ENCODE measurements at places on chromosomes 12 and 14.
A peak's percentile ranks its signal among the peaks of the same experiment; 100 is the strongest.

DNA sequence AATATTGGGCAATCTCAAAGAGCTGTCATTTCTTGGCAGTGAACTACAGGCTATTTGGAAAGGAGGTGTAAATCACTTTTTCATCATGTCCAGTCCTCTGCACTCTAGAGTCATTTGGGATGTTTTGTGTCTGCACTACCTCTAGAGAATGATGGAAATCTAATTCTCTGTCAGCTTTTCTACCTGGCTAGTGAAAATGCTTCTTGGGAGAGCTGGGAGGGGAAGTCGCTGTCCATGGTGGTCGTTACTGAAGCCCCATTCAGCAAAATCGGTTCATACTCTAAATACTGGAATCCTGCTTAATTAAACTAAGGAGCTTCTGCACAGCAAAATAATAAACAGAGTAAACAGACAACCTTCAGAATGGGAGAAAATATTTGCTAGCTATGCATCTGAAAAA is 251.8 kb downstream of the APAF1 start:
- DNase-seq, result no peak

- no peak for DNase-seq
These were observed 34.8 kb upstream of the PMCH start for GRCh38 chr12:102232446-102232845.

DNA sequence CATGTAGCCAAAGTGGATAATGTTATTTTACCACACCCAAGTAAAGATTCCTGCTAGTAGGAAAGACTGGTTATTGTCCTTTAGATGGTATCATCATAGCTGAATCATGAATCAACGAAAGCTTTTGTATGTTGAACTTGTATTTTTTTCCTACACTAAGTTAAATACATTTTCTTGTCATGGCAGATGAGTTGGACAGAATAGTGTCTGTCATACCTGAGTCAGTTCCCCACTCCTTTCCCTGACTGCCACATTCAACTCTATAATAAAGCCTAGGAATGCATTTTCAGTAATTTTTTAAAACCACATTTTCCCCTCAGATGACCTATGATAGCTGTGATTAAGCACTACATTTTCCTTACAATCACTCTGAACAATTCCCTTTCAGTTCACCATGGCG is 9.3 kb upstream of the PTHLH start:
- DNase-seq, result no peak

DNA sequence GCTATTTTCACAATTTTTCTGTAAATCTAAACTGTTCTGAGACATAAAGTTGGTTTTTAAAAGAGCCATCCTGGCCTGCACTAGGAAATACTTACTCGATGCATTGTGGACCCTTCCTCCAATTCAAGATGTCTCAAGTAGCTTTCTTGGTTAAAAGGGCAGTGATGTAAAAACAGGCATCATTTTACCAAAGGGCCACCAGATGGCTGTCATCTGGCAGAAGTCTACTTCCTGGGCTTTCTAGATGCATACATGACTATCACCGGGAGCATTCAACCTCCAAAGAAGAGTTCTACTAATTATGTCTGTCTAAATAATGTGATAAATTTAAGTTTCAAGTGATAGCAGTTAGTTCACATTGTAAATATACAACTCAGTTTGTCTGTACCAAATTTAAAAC is 96.8 kb upstream of the FRMD6 start:
- no peak for DNase-seq

- DNase-seq, result no peak
These were observed 7.0 kb downstream of the PITPNM2 start for GRCh38 chr12:123143736-123144461.

DNA sequence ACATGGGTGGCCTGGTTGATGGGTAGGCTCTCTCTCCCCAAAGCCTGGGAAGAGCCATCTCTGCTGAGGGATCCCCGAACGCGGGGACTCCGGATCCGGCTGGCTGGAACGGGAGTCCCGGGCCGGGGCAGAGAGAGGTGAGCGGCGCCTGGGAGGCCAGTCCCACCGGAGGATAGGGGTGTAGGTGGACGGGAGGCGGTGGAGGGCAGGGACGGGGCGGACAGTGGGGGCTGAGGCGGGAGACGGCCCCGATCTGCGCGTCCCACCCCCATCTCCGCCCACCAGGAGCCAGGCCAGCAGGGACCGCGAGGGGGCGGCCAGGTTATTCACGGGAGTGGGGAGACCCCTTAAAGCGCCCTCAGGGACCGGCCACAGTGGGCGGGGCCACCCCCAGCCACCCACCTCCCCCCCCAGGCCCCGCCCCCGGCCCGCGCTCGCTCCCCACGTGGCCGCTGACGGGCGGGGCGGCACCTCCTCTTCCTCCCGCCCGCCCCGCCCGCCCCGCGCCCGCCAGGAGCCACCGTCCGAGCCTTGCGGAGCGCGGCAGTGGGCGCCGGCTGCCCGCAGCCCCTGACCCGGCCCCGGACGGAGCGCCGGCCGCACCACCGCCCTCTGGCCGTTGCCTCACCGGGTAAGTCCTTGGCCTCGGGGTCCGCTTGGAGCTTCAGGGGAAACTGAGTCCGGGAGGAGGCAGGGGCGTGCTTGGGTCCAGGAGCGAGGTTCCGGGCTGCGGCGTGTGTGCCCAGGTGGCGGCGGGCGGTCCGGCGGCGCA is at the start of gene INF2:
Gene INF2 (plus strand): TSS at position 510 of the 772 bp plus-strand sequence. CDS start 11,748 bp downstream, outside the sequence.
- DNase-seq, result peak; percentile 60

DNA sequence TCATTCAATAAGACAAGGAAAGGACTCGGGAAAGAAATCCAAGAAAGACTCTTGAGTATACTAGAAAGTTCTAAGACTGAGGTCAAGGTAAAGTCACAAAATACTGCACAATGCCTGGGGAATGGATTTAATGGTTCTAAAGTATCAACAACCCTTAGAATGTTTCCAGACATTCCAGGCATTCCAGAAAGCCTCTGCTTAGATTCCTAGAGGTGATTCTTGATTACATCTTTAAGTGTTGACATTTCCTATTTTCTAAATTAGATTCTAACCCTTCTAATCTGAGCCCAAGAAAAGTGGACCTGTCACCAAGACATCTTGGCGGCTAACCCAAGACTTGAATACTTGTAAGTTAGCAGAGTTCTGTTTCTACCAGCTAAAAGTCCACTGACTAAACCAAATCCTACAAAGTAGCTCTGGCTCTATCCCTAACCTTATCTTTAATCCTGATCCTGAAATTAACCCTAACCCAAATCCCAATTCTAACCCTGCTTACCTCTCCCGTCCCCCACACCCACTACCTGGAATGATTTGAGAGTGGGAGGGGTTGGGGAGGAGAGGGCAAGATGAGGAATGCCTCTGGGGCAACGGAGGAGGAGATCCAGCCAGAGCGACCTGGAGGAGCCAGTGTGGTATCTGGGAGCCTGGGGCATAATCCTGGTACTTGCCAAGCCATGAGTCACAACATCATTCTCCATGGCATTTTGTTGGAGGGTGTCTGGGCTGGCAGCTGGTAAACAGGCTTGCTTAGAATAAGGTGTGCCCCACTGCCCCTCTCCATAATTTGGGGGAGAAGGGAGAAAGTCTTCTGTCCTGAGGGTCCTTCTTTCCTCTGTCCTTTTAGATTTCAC is 93.4 kb upstream of the HOXC13 start:
- no peak for DNase-seq

GRCh38 chr12:94204499-94205247 is 56.3 kb downstream of the PLXNC1 start:
- no peak for DNase-seq

DNA sequence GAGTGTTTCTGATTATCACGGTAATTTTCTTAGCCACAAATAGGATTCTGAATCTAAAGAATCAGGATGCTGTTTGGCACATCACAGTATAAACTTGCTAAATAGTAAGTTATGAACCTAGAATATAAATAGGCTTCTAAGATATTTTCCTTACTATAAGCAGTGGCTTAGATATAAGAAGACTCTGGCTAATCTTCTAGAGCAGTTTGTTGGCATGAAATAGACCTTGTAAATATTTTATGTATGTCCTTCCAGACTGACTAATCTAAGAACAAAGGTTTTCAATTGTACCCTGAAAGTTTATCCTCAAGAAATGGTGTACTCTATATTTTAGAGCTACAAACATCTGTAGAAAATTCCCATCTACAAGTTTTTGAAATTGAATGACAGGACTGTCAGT is 48.3 kb downstream of the LMNTD1 start:
- DNase-seq, result no peak

GRCh38 chr12:120885521-120885920 is 18.6 kb downstream of the SPPL3 start:
- DNase-seq, result no peak

DNA sequence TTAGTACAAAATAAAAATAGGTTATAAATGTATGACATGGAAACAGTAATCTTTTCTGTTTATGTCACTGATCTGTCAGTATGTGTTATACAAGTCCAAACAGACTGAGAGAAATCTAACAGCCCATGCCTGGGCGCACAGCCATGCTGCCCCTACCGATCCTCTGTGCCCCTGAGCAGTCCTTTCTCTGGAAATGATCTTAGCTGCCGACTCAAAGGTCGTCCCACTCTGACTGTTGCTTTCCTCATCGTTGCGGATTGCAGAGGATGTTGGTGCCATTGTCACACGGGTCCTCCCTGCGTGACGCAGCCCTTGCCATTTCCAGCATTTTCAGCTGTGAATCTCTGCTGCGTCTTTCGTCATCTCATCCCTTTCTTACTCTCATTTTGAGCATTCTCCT is 82.9 kb upstream of the DYNC1H1 start:
- no peak for DNase-seq

GRCh38 chr14:99809360-99809759 is 16.1 kb downstream of the EML1 start:
- peak; percentile 80 for DNase-seq

DNA sequence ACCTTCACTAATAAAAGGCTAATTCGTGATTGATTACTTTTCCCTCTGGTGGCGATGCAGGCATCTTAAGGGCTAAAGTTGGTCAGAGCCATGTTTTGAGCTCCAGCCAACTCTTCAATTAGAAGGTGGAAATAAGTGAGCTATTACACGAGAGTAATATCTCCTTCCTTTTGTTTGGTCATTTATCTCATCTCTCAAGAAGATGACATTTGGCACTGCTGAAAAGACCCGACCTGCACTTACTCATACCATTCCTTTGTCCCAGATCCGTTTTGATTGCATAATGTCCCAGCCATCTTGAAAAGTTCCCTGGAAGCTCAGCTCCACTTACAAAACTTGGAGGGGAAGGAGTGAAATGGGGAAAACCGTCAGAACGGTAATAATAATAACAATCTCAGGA is 316.2 kb downstream of the VRK1 start:
- no peak for DNase-seq

DNA sequence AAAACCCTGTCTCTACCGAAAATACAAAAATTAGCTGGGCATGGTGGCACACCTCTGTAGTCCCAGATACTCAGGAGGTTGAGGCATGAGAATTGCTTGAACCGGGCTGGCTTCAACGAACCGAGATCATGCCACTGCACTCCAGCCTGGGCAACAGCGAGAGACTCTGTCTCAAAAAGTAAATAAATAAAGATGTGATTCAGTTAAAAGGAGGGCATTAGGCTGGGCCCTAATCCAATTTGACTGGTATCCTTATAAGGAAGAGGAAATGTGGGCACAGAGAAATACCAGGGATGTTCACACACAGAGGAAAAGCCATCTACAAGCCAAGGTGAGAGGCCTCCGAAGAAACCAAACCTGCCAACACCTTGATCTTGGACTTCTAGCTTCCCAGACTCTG is 10.1 kb upstream of the DCAF4 start:
- DNase-seq, result no peak

DNA sequence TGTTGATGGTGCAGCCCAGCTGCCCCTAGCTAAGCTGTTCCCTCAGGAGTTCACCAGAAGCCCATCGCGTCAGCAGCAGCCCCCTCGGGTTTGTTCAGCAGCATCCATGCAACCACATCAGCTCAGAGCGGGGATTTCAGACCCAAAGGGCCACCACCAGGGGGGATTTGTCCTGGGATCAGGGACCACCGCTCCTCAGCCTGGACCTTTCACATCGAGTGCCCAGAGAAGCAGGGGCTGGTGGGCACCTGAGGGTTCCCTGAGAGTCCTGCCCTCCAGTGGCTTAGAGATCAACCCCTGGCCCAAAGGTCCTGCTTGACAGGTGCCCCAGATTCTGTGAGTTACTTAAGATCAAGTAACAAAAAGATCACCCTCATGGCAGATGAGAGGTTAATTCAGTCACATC is 65.9 kb upstream of the C14orf180 start:
- DNase-seq, result no peak

DNA sequence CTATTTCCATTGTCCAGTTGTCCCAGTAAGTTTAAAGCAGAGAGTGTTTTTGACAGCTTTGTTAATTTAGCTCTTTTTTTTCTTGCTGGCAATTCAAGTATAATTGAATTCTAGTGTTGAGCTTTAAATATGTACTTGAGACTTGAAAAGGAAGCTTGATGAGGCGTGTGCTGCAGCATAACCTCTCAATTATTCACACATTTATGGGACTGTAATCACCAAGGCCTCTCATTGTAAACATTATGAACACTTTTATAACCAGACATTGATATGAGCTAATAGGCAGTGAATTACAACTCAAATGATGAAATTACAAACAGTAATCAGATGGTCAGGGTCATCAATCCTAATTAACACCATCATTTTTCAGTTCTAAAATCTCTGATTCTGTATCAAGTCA is 378.0 kb upstream of the DDHD1 start:
- no peak for DNase-seq

DNA sequence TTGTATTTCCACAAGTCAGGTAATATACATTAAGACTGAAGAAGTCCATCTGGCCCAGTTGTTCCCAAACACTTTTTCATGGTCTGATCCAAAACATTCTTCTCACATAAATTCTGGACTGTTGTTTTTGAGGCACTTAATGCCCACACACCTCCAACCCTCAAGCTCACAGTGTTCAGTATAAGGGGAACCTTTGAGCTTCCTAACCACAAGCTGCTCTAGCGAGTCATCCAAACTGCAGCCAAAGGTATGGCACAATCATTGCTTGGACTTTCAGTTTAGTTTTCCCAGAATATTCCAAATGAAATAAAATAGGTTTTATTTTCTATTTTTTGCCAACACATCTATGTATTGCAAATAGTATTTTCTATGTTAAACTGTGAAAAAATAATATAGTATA is 103.0 kb downstream of the PUS7L start:
- no peak for DNase-seq

GRCh38 chr12:31890295-31891285 is 68.6 kb upstream of the RESF1 start:
- no peak for DNase-seq

DNA sequence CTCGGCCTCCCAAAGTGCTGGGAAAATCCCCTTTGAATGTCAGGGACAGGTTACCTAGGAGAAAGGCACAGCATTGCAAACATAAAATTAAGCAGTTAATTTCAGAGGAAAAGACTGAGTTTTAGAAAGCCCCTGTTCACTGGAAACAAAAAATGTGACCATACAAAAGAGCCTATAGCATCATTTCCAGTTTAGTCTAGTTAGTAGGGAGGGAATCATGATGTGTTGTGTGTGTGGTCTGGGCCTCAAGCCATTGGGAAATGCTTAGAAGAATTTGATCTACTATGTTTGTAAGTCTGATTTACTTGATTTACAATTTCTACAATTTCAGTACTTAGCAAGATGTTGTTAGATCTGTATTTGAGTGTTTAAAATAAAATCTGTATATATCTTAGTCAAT is 47.1 kb upstream of the RERG start:
- no peak for DNase-seq

- DNase-seq, result no peak
These were observed 83.2 kb upstream of the DIO3 start for GRCh38 chr14:101478096-101478495.

GRCh38 chr12:89228491-89228890 is 123.8 kb downstream of the DUSP6 start:
- no peak for DNase-seq
